ENCODE measurements at places on chromosomes 6 and 20. TPM values are rescaled to one million over a fixed set of nuclear protein-coding genes. Genes with fewer than 3 reads are reported as not detected.

KCNS1 gene
- 0.09 TPM for total RNA-seq

SLC16A10 gene
- 11.2 TPM for total RNA-seq

FAM110A gene
- 19.8 TPM for total RNA-seq

DNA sequence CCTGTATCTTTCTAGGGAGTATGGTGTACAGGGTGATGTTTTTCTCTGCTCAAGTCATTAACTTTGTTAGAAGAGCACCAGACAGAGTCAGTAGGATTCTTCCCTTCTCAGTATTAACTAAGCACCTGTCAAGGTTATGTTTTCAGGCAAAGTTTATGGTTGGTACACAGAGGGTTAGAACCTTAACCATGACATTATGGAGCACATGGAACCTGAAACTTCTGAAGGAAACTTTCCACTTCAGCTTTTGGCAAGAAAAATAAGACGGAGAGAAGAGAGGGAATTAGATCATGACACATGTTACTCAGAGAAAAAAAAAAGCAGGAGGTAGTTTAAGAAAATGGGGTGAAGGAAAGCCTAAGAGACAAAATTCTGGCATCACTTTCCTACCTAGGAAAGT, 112.9 kb upstream of the PDE7B start:
- H3K27ac ChIP-seq = no peak overlapping the region
- no peak for DNase-seq
- no peak overlapping the region for H3K4me3 ChIP-seq
- H3K4me1 ChIP-seq = no peaks in the 10 kb centered on the region
- no peaks in the 10 kb centered on the region for H3K27me3 ChIP-seq
- no peaks in the 10 kb centered on the region for H3K36me3 ChIP-seq

- peak; percentile 5 for DNase-seq
- H3K27me3 ChIP-seq = no peaks in the 10 kb centered on the region
- no peak overlapping the region for H3K4me3 ChIP-seq
- H3K36me3 ChIP-seq = no peaks in the 10 kb centered on the region
Observed at GRCh38 chr20:13009682-13010406, 1.1 kb downstream of the SPTLC3 start.

Data from CD4-positive, alpha-beta memory T cell (primary cell).